ENCODE measurements at places on chromosomes 7 and 10.

DNA sequence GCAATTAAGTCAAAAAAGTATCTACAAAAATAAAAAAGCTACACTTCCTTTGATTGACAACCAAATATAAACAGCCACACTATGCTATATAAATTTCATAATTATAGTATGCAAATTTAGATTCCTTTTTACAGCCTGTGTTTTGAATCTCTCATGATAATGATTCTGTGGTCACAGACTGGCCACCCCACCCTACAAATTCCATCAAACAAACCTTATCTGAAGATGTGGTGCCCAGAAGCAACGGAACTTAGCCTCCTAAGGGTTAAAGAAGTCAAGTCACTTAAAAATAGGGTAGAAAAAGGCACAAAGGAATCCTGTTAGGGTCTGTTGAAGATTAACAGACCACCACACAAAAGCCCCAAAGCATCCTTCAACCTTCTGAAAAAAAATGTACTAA is 351.8 kb downstream of the INHBA start:
- no peak for DNase-seq

GRCh38 chr10:70827086-70827757 is 11.5 kb downstream of the SGPL1 start:
- DNase-seq, result no peak

DNA sequence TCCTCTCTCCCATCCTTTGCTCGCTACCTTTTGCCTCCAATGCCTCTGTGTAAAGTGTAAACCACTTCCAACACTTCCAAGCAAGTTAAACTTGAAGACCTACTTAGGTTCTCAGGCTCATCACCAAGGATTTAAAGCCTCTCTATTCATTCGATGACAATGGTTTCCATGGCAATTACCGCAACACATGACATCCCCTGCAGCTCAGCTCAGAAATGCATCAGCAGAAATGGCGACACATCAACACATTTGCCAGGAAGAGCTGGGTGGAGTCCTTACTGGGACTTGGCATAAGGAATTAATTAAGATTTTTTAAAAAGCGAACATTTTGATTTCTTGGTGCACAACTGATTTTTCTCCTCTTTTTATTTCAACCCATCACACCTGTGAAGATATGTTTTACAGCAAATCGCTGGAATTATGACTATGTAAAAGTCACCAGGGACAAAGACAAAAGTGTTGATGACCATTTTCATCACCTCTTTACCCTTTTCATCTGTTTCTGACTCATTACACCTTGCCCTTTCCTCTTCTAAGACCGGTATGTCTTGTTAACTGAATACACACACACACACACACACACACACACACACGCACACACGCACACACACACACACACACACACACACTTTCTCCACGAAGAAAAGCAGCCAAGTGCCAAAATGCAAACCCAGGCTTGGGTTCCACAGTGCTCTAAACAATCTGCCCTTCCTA is 453.4 kb upstream of the CELF2 start:
- DNase-seq, result no peak

DNA sequence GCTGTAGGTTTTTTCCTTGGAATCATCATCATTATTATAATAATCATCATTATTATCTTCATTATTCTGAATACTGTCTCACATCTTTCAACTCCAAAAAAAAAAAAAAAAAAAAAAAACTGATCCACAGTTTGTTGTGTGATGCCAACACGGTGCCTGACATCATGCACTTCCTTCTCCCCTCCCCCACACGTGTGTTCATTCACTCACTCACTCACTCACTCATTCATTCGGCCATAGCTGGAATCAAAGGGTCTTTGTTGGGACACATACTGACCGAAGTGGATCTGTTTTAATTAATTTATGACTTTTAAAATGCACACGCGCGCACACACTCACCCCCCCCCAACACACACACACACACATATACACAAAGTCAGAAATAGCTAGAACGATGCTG is 177.8 kb downstream of the PIP4K2A start:
- DNase-seq, result no peak

- no peak for DNase-seq
Observed at GRCh38 chr7:1380821-1381580, 78.3 kb downstream of the MICALL2 start.

GRCh38 chr10:100927266-100927665 is 14.5 kb downstream of the SLF2 start:
- no peak for DNase-seq

DNA sequence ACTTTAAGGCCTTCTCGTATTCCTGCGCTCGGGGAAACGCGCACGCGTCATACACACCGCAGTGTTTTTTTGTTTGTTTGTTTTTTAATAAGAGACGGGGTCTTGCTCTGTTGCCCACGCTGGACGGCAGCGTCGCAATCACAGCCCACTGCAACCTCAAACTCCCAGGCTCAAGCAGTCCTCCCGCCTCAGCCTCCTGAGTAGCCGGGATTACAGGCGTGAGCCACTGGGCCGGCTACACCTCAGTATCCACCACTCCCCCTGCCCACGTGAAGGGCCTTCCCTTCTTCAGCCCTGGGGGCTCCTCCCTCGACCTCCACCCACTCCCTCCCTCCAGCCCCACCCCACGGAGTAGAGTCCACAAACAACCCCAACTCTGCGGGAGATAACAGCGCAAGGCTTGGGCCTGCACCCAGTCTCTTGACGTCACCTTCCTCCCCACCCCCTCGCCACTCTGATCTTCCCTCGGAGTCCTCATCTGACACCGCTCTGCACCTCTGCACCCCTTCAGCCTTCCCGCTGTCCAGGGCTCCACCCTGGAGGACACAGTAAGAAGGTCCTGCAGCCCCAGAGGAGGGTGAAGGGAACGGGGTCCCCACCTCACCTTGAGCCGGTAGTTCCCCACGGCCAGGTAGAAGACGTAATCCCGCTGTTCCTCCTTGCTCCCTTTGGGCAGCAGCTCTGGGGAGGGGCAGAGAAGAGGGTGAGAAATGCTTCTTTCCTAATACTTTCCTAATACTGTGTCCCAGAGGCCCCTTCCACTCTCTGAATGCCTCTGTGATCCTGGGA is 2.8 kb upstream of the CLDN15 start:
- DNase-seq, result no peak

- DNase-seq, result no peak
Observed at GRCh38 chr7:80884511-80885195, 34.2 kb downstream of the SEMA3C start.

DNA sequence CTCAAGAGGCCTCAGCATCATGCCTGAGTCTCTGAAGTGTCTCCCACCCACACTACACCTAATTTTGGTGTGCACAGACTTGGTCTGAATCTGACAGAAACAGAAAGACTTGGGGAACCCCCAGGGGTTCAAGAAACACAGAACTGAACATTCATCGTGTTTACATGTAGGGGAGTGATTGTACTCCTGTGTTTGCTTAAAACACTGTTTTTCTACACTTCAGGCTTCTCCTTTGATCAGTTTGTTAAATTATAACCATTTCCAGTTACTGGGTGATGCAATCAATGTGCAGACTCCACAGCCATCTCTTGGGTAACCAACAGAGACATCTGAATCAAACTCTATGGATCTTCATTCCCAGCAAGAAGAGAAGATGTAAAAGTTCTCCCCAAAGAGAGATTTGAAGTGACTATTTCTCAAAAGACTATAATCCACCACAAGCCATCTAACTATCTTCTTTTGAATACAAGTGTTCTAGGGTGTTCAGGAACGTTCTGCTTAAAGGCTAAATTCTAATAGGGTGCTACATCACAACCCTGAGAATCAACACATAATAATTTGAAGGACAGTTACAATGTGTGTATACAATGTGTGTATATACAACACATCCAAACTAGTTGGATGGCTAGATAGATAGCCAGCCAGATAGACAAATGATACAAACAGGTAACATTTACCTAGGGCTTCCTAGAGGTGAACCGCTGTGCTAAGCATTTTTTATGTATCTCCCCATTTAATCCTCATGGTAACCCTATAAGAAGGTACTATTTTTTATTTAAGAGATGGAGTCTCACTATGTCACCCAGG is 34.2 kb downstream of the DNAJC12 start:
- no peak for DNase-seq

Measured in NAMALWA (cell line).